Activated naive CD4-positive, alpha-beta T cell treated with anti-CD3 and anti-CD28 coated beads, Interleukin-2, amount 50 U/mL, for 16 hours (primary cell): ENCODE measurements at places on chromosomes 12 and 14.

- DNase-seq = no peak
Measured at GRCh38 chr12:24222968-24223367, 273.5 kb upstream of the SOX5 start.

DNA sequence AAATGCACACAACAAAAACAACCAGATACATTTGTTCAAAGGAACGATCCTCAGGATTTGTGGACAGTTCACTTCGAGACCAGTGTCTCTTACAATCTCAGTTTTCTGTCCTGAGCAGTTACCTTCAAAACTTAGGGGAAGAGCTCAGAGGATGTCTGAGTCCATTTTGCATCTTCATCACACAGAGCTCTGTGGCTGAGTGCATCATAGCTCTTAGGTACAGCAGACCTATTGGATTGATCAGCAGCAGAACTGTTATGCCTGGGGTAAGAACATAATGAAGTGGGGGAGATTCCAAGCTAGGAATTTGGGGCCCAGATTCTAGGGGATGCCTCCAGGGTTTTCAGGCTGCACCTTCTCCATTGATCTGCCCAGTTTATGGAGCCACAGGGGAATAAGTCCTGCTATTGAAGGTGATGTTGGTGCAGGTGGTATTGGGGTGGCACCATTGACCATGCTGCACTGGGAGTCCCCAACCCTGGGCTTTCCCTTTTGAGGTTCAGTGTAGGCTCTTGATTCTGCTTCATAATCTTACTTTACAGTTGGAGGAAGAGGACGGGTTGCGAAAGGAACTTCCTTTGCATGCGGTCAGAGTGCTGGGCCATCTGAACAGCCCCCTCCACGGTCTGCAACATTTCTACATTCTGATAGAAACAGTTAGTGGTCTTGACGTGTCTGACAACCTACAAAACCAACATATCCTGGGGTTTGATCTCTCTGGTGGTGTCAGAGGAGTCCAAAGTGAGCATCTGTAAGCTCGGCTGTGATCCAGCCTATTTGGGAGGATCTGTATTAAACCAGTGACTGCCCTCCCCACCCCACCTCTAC, 112.8 kb downstream of the CHST11 start:
- no peak for DNase-seq

- DNase-seq = no peak
Measured at GRCh38 chr14:100702590-100702989, 24.1 kb upstream of the DLK1 start.

- DNase-seq = no peak
Measured at GRCh38 chr12:14886271-14886670, 617 bp upstream of the MGP start.

DNA sequence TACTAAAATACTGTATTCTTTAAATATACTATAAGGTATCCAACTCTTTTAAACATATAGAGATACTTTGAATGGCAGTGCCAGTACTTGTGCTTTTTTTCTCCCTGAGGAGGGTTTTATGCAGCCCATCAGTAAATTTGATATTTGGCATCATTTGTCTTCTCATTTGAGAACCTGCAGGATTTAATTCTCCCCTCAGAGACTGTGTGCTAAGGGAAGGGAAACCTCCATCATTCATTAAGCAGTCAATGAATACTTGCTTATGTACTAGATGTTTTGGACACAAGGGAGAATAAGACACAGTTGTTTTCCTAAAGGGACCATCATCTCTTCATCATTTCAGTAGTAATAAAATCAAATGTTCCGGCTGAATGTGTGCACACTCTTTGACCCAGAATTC, 40.8 kb downstream of the FRS2 start:
- no peak for DNase-seq

DNA sequence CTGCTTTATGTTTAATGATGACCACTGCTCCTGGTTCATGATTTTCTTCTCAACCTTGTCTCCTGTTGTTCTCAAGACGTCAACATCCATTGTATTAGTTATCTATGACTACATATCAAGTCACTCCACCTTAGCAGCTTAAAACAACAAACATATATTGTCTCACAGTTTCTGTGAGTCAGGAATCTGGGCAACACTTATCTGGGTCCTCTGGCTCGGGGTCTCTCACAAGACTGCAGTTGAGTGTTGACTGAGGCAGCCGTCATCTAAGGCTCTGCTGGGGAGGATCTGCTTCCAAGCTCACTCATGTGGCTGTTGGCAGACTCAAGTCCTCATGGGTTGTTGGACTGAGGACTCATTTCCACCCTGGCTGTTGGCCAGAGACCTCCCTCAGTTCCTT, 27.3 kb upstream of the FRS2 start:
- DNase-seq = no peak

- no peak for DNase-seq
Measured at GRCh38 chr12:54628186-54628846, 6.4 kb downstream of the LACRT start.

GRCh38 chr12:132611620-132612019, 1.2 kb upstream of the LRCOL1 start:
- DNase-seq = no peak

- no peak for DNase-seq
Measured at GRCh38 chr12:95633732-95634465, 82.6 kb upstream of the USP44 start.

DNA sequence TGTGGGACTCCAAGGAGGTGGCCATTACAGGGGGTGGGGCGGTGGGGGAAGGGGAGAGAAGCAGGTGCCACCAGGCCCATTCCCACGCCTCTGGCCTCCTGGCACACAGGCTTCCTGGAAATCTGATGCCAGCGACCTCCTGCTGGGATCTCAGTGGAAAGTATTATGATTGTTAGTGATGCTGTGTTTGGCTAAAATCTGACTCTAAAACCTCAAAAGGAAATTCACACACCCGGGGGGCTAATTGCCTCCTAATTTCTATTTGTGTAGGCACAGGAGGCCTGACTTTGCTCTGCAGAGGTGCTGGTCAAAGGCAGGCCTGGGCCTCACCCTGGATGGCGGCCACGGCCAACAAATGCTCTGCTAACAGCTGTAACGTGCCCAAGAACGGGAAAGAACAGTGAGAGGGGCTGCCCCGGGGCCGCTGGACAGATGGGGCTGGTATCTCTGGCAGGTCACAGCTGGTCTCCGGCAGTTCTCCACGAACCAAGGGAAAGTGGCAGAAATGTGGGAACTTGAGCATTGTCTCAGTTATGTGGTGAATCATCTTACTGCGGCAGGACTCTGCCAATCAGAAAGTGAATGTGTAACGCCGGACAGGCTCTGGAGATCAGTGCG, 14.3 kb downstream of the FAM181A start:
- no peak for DNase-seq

GRCh38 chr12:54021432-54022013, 6.7 kb upstream of the HOXC6 start:
- DNase-seq = no peak

DNA sequence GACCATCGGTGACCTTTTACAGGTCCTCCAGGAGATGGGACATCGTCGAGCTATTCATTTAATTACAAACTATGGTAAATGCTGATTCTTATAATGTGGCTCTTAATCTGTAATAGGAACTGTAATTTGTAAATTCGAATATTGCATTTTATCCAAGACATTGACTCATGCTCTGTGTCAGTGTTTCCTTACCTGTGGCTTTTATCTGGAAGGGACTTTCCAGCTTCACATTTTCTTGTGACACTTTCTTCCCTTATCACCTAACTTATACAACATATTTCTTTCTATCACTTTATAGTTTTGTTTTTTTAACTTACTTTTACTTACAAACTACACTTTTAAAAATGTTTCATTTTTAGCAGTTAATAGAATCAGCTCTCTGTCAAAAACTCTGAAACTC, 14.8 kb downstream of the IRAK3 start:
- DNase-seq = no peak

DNA sequence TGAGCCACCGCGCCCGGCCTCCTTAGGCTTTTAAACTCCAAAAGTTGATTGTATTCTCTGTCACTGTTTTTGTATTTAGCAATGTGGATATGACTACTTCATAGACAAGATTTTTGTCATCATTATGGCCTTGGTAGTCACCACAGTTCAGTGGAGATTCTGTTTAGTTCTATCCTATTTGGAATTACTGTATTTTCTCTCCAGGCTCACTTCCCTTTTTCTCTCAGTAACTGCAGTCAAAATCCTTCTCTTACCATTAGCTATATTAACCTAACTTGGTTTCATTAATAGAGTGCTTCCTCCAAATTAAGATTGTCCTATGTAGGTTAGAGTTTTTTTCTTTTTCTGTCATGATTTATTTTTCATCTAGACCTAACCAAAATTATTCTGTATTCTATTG, 283.9 kb downstream of the TMTC2 start:
- DNase-seq = no peak

GRCh38 chr12:53172352-53172751, 8.2 kb upstream of the ZNF740 start:
- DNase-seq = no peak

GRCh38 chr14:80212023-80212397, 706 bp upstream of the DIO2 start:
- no peak for DNase-seq

- DNase-seq = no peak
Measured at GRCh38 chr12:52130711-52131110, 51.2 kb downstream of the SMIM41 start.

- no peak for DNase-seq
Measured at GRCh38 chr12:106300761-106301160, 1.8 kb upstream of the TCP11L2 start.

DNA sequence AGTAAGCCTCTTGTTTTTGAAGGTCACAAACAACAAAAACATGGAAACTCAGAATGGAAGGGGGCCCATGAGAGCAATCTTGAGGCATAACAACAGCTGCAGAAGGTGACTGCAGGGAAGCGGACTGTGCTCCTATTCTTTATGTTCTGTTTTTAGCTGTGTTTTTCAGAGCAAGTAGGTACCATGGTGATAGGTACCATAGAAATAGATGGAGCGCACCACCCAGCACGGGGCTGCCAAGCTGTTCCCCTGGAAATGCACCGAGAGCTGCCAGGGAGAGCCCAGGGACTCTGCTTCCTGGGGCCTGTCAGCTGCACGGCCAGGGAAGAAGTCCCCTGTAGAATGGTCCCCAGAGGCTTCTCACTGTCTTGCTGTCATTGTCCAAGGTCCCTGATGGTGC, 32.8 kb downstream of the DGLUCY start:
- no peak for DNase-seq

GRCh38 chr14:60636879-60637478, 12.3 kb downstream of the SIX1 start:
- no peak for DNase-seq

GRCh38 chr14:90299408-90299807, 32.3 kb downstream of the NRDE2 start:
- no peak for DNase-seq

GRCh38 chr12:128402486-128403243, 135.7 kb downstream of the TMEM132C start:
- DNase-seq = no peak

GRCh38 chr14:59870277-59871165, at the start of gene RTN1:
Gene RTN1 (minus strand): TSS chr14:59870776. CDS start chr14:59870630, 146 bp downstream.
- DNase-seq = no peak

- no peak for DNase-seq
Measured at GRCh38 chr14:103027451-103027850, 29.9 kb downstream of the CDC42BPB start.

- DNase-seq = peak; percentile 16
Measured at GRCh38 chr12:107610021-107610859, 75.4 kb upstream of the PWP1 start.

DNA sequence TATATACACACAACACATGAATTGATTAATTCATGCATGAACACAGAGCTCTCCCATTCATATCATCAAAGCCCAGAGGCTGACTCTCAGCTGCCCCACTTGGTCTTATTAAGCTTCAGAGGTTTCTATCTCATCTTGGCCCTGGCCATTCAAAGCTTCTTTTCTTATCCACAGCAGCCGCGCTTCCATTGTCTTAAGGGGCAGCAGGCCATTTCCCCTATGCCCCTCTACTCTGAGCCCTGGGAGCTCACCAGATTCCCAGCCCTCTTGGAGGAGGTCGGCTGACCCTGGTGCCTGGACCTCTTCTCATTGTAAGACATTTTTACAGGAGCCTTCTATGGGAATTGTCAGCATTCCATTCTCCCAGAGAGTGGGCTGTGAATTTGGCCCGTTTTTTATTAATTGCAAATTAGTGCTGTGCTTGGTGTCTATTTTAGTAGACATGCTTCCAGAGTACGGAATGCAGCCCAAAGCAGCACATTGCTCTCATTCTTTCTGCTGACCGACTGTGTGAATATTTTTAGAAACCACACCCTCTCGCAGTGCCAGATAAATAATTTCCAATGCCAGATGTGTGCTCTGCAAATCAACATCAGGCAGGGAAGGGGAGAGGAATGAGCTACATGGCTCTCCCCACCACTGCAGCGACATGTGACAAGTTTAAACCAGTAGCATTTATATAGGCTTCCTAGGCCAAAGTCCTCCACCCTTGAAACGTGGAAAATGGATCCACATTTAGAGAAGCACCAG, 58.5 kb downstream of the NUAK1 start:
- no peak for DNase-seq

GRCh38 chr12:116597886-116598285, 38.7 kb downstream of the MAP1LC3B2 start:
- DNase-seq = no peak

- DNase-seq = no peak
Measured at GRCh38 chr12:18861287-18861858, 123.5 kb downstream of the CAPZA3 start.

GRCh38 chr14:33776871-33777270, 174.0 kb downstream of the EGLN3 start:
- DNase-seq = no peak

DNA sequence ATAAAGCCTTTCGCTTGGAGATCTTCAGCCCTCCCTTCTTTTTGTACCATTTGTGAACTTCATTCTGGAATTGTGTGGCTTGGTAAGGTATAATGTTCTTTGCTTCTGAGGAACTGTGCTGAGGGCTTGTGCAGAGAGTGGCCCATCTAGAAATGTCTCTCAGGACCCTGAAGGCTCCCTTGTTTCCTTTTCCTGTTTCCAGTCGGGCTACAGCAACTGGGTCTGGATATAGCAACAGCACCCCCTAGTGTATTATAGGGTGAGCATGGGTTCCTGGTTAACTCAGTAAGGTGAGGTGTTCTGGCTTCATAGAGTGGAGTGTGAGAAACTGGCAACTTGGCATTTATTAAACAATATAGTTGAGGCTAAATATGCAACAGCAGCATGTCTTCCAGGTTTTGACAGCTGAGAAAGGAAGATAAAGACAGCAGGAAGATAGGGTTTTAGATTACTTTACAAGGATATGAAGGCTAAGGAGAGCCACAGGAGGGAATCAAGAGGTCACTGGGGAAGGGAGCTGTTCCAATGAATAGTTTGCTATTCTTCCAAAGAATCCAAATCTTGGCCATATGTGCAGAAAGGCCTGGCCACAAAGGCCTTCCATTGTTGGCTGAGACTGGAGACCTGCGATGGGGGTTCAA, 49.1 kb upstream of the RNU6-8 start:
- DNase-seq = peak; percentile 26
